Uterus (tissue), 4 donors: ENCODE measurements at places on chromosomes 7 and 10. TPM values are rescaled to one million over a fixed set of nuclear protein-coding genes. Genes with fewer than 3 reads are reported as not detected.

DNA sequence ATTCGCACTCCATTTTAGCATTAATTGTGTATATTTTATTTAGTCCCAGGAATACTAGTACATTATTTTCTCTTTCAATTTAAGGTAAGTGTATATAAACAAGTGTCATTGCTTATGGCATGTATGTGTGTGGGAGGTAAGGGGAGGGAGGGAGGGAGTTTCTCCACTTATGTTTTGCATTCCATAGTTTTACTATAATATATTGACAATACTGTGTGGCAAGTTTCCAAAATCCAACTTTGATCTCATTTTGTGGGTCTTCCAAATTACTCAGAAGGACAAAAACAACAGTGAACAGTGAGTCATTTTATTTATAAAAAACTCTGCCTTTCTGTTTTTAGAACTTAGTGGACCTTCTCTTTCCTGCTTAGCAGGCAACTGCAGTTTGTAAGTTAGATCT, 102.3 kb upstream of the SEMA3E start:
- H3K4me1 ChIP-seq = no peaks in the 10 kb centered on the region
- H3K27me3 ChIP-seq = no peaks in the 10 kb centered on the region
- no peak overlapping the region for H3K27ac ChIP-seq
- no peak overlapping the region for H3K4me3 ChIP-seq

The TAS2R4 gene
- 0.26 TPM for total RNA-seq

- DNase-seq = no peak
- H3K27me3 ChIP-seq = no peaks in the 10 kb centered on the region
- peak overlapping the region; percentile 60 for H3K27ac ChIP-seq
- no peaks in the 10 kb centered on the region for H3K4me1 ChIP-seq
- peak overlapping the region; percentile 50 for H3K4me3 ChIP-seq
Measured at GRCh38 chr7:116672596-116673456, 830 bp downstream of the MET start.

The ADAM22 gene
- 87.5 TPM for total RNA-seq

DNA sequence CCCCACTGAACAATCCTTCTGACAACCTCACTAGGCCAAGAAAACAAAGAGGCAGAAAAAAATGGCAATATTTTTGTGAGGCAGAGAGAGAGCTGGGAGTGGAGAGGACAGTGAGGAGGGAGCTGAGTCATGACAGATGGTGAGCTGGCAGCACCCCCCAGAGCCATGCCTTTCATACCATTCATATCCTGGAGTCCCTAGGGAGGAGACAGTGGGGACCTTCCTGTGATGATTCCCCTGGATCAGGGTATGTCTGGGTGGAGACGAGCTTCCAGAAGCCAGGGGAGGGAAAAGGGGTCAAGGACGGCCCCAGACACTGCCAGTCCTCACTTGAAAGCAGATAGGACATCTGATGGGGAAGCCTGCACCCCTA, 160.5 kb downstream of the ADAM12 start:
- no peaks in the 10 kb centered on the region for H3K27me3 ChIP-seq
- no peak overlapping the region for H3K4me3 ChIP-seq
- no peaks in the 10 kb centered on the region for H3K4me1 ChIP-seq
- no peak overlapping the region for H3K27ac ChIP-seq
- no peaks in the 10 kb centered on the region for H3K36me3 ChIP-seq
